ENCODE measurements at places on chromosomes 4 and X. TPM values are rescaled to one million over a fixed set of nuclear protein-coding genes. Genes with fewer than 3 reads are reported as not detected.

DNA sequence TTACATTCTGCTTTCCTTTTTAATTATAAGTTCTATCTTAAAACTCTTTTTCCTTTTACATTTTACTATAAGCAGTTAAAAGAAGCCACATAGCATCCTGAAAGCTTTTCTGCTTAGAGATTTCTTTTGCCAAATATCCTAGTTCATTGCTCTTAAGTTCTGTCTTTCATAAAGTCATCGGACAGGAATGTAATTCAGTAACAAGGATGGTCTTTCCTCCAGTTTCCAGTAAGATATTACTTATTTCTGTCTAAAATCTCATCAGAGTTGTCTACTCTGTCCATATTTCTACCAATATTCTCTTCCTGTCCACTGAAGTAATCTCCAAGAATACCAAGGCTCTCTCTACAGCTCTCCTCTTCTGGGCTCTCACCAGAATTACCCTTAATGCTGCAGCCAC, 37.5 kb upstream of the ADH1C start:
- no peak for DNase-seq

DNA sequence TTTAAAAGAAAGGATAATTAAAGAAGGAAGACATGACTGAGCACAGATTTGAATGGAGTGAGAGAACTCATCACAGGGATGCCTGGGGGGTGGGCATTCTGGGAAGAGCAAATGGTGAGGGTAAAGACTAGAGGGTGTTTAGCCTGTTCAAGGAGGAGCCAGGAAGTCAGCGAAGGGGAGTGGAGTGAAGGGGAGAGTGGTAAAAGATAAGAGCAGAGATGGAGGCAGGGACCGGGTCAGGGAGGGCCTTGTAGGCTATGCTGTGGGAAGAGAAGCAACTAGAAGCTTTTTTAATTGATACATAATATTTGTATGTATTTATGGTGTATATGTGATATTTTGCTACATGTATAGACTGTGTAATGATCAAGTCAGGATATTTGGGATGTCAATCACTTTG, 2.2 kb upstream of the VGLL1 start:
- no peak for DNase-seq

DNA sequence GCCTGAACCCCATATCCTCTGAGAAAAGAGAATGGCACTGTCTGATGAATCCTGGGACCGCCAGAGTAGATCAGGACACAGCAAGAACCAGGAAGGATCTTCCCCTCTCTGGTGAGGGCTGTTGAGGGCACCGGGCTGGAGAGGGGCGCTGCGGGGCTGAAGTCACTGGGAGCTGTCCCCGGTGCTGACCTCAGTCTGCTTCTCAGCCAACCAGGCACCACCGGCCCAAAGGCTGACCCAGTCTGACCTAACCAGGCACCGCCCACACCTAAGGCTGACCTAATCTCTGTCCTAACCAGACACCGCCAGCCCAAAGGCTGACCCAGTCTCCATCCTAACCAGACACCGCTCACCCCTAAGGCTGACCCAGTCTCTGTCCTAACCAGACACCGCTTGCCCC, 82.8 kb downstream of the CPZ start:
- DNase-seq: peak; percentile 91

DNA sequence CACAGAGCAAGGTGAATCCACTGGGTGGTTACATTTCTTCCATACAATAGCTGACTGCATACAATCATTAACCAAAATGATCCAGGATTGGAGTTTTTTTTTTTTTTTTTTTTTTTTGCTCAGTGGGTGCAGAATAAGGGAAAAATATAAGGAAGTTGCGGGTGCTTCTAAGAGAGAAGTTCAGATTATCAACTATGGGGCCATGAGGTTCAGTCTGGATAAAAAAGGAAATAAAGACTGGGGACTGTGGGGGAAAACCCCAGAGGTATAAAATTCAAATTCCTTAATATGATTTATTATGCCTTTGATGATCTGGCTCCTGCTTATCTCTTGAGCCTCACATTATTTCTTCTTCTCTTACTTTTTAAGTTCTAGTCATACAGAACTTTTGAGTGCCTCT, 5.9 kb upstream of the EIF1AX start:
- DNase-seq: no peak

DNA sequence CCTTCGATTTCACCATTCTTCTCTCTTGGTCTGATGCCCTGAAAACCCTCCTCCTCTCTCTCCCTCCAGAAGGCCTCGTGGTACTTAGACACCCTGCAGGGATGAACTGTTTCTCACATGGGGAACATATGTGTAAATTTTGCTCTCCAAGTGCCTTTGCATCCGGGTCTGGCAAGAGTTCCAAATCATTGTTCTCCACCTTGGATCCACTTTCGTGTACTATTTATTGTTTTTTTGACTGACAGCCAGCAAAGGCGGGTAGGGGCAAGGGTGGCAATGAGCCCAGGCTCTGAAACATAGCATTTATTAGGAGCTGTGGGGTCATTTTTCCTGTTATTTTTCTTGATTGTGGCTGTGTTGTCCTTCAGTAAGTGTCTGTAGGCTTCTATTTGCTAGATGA, 81.7 kb downstream of the RTL5 start:
- no peak for DNase-seq

The MAGEB2 gene
- not detected for total RNA-seq

The IL2RG gene
- total RNA-seq: not detected

The SPANXC gene
- not detected for total RNA-seq

Measured in neural progenitor cell (in vitro differentiated cells).